Myocyte (in vitro differentiated cells): ENCODE measurements at places on chromosomes 2 and 18. TPM values are rescaled to one million over a fixed set of nuclear protein-coding genes. Genes with fewer than 3 reads are reported as not detected.
A peak's percentile ranks its signal among the peaks of the same experiment; 100 is the strongest.

- DNase-seq = peak; percentile 96
Measured at GRCh38 chr2:238459081-238459629, 32.4 kb downstream of the ASB1 start.

Gene PROKR1
- not detected in 2 replicates for total RNA-seq

- no peak for DNase-seq
Measured at GRCh38 chr18:49026501-49027373, 76.0 kb upstream of the SMAD7 start.

DNA sequence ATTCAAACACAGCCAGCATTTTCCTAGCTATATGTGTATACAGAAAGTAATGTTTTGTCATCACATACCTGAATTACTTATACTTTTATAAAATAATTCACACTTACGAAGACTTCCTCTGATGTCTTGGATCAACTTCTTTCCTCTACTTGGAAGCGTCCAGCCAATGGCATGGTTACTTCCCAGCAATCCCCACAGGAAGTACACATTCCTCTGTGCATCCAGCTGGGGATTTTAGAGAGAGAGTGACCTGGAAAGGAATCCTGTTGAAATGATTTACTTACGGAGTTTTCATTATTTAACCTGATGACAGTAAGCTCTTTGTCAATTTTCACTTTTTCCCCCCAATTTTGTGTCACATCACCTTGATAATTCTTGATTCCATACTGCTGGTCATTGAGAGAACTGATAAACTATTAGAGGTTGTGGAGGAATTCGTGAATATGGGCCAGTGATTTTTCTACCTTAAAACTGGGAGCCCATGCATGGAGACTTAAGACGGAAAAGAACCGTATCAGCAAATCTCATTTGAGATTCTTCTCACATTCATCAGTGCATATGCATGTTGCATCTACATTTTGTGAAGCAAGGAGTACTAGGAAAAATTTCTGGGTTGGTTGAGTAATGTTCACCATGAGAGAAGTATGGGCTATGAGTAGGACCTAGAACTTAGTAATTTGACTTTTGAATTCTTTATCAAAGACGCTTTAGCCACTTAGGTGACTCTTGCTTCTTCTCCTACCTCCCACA, 9.0 kb upstream of the IL18R1 start:
- no peak for DNase-seq

Gene TYMS
- 2.3 and 2.5 TPM in 2 replicates for total RNA-seq

Gene PARD6G
- total RNA-seq = 0.94 and 2.3 TPM in 2 replicates

Gene CABYR
- 1.4 TPM in 2 replicates for total RNA-seq

Gene PKDCC
- total RNA-seq = 23.6 and 45.0 TPM in 2 replicates

GRCh38 chr18:36331521-36331971, 34.0 kb downstream of the FHOD3 start:
- no peak for DNase-seq

Gene IL36A
- not detected in 2 replicates for total RNA-seq

DNA sequence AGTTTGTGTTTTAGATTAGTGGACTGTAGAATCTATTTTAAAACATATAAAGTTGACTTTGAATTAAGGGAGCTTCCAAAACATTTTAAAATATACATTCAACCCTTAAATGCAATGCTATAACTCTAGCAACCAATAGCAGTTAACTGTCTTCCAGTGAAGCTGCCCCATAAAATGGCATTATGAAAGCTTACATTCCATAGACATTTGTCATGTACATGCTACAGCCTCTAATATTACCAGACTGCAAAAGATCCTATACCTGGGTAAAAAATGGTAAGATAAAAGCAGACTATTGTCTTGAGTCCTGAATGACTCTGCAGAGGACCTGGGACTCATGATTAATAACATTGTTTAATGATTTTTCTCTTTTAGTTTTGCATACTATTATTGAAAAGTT, 489.4 kb downstream of the LRP1B start:
- DNase-seq = no peak

- DNase-seq = no peak
Measured at GRCh38 chr2:17646838-17647701, 106.5 kb downstream of the SMC6 start.

Gene SERPINB11
- total RNA-seq = not detected in 2 replicates

Gene RNF152
- 2.9 and 6.8 TPM in 2 replicates for total RNA-seq

DNA sequence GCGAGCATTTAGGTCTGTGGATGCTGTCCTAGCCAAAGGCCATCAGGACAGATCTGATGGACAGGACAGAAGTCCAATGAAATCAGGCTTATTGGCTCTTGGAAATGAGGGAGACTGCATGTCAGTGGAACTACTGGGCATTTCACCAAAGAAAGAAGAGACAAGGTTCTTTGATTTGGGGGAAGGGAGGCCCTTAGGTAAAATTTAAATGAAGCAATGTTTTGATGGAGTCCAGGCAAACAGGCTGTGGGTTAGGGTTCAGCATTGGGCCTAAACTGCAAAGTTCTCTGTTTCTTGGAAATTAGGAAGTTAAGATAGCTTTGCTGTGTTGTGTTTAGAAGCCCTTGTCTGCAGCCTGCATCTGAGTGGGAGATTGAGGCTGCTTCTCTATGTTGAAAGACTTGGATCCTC, 31.6 kb upstream of the RNF149 start:
- peak; percentile 30 for DNase-seq

DNA sequence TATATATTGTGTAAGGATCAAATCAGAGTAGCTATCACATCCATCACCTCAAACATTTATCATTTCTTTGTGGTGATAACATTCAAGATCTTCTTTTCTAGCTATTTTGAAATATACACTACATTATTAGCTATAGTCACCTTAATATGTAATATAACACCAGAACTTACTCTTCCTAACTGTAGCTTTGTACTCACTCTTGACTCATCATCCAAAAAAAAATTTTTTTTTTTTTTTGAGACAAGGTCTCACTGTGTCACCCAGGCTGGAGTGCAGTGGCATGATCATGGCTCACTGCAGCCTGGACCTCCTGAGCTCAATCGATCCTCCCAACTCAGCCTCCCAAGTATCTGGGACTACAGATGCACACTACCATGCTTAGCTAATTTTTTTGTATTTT, 153.3 kb downstream of the EML6 start:
- DNase-seq = no peak

Gene VSNL1
- 0.99 and 2.1 TPM in 2 replicates for total RNA-seq

DNA sequence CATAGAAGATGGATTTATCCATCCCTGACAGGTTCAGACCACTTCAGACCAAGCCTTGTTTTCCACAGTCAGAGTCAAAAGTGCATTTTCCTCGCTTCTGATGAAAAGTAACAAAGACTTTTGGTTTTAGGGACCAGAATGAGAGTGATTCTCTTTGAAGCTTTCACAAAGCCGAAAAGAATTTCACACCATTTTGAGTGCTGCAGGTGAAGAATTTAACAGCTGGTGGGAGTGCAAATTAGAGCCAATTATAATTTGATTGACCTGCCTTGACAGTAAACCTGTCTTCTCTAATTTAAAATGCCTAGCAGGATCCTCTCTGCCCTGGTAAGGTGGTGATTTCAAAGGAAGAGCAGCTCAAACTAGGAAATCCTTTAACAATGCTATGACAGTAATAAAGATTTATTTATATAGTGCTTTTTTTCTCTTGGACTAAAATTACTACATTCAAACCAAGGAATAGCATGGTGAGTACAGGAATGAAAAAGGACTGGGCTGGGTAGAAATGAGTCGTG, 241.6 kb downstream of the HRH4 start:
- DNase-seq = no peak

DNA sequence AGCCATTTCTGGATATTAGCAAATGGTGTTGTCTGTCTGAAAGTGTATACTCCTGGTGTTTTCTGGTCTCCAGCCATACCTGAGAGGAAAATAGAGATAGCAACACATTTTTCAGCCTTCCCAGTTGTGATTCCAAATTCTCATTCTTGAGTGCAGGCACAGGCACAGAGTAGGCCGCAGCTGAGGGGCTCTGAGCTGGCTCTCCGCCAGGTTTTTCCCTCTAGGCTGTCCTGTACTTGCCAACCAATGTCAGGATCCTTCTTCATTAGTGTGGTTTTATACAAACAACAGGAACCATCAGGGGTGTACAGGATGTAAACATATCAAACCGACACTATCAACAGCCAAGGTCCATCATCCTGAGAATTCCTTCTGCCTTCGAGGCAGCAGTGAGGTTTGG, 1733.6 kb upstream of the CELF4 start:
- no peak for DNase-seq

GRCh38 chr2:88561646-88562388, 65.4 kb downstream of the EIF2AK3 start:
- DNase-seq = no peak

GRCh38 chr2:121451398-121451797, 79.3 kb upstream of the RNU4ATAC start:
- no peak for DNase-seq

DNA sequence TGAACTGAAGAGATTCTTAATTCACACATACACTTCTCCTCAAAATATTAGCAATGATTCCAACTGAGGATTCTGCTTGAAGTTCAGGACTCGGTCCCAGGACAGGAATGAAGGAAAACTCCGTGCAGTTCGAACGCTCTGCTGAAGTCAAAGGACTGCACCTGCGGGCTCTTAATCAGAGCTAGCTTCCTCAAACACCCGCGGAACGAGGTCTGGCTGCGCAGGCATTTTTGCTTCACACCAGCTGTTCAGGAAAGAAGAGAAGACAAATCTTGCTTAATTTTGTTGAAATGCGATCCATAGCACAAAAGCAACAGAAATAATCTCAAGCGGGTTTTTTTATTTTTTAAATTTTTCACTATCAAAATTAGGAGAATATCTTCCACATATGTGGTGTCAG, 175.6 kb downstream of the LAMA1 start:
- DNase-seq = no peak

DNA sequence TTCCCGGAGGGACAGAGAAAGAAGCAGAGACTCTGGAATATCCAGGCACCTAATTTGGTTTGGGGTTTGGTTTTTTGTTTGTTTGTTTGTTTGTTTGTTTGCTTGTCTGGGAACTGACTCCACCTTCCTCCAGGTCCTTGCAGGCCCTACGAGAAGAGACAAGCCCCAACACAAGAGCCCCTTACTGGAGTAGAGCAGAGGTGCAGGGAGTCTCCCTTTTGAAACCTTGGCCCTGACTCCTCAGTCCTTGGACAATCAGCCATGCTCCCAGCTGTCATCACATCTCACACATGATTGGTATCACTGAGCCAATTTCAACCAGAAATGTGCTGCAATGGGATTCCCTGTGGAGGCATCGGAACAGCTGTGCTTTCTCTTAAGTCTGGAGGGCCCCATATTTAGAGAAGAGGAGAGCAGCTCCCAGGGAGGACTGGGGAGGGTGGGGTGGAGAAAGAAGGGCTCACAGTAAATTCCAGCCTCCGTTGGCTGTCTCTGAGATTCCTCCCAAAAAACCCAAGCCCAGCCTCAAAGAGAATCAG, 279.9 kb upstream of the NCKAP5 start:
- peak; percentile 91 for DNase-seq

GRCh38 chr2:233063269-233063975, 3.3 kb downstream of the INPP5D start:
- no peak for DNase-seq

GRCh38 chr18:8450898-8451665, 158.2 kb upstream of the RAB12 start:
- no peak for DNase-seq

GRCh38 chr2:160168878-160169277, 31.2 kb downstream of the ITGB6 start:
- DNase-seq = no peak

Gene G6PC2
- not detected in 2 replicates for total RNA-seq

GRCh38 chr2:237649541-237650454, 22.4 kb downstream of the LRRFIP1 start:
- DNase-seq = no peak

DNA sequence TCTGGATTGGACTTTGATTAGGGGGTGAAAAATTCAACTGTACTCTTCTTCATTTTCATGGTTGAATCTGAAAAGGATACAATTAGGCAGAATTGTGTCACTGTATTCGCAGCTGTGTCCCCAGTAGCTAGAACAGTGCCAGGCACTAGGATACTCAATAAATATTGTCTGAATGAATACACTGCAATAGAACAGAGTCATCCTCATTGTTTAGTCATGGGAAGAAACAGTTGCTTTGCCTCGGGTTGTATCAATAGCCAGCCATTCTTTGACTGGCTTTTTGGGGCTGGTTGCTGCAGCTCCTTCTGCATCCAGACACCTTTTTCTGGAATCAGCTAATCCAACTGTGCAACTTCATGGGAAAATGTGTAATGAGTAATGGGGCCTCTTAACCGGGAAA, 18.1 kb upstream of the DYNC1I2 start:
- DNase-seq = no peak

DNA sequence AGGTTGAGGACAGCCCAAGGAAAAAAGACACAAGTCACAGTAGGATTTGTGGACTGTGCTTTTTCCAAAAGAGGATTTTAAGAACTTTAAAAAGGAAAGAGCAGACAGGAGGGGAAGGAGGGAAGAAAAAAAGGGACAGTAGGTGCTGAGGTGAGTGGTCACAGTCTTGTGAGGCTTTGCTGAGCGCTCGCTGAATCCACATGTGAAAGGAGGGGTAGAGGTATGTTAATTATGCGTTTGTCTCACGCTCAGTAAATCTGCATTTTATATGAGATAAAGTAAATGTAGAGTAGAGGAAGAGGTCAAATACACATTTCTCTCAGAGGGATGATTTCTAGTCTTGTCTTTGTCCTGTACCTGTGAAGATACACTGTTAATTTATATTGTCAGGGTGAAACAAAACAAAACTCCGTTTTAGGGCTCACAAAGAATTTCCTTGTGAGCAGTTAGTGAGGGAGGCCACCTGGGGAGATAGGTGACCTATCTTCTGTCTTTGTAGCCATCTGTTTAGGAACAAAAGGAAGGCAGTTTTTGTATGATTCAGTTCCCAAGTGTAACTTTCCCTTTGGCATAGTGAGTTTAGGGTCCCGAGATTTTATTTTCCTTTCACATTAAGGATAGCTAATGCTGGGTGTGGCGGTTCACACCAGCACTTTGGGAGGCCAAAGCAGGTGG, 25.3 kb downstream of the GNAL start:
- no peak for DNase-seq

DNA sequence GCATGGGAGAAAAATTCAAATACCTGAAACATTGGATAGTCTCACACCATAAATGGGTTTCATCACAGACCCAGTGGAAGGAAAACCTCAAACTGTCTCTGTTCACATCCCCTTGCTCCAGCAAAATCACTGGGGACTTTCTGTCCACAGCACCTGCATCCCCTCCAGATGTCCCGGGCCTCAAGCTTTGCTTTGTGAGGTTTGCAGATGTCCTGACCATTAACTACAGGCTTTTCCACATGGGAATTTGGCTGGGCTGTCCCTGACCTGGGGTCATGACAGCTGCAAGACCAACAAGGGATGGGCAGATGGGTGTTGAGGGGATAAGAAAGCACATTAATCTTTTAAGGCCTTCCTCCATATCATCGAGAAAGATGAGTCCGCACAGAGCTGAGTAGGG, 427.9 kb downstream of the TXNL1 start:
- DNase-seq = peak; percentile 40

Gene ZNF519
- 2.5 and 3.4 TPM in 2 replicates for total RNA-seq

Gene KDM3A
- 25.2 and 26.1 TPM in 2 replicates for total RNA-seq

GRCh38 chr2:100012561-100012960, 129.8 kb downstream of the AFF3 start:
- DNase-seq = no peak

DNA sequence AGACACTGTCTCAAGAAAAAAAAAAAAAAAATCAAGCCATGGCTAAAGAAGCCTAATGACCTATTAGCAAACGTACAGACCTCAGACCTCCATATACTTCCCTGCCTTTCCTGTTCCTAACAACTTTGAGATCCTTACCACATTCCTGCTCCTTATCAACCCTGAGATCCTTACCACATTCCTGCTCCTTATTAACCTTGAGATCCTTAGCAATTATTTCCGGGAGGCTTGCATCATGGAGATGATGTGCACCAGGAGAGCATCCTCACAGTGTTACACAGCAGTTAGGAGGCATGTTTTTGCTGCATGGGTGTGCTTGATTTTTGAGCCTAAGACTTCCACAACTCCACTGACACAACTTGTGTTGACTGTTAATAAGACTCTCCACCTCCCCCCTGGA, 54.6 kb upstream of the RASGRP3 start:
- DNase-seq = no peak
